Mesenchymal stem cell (in vitro differentiated cells and primary cell): ENCODE measurements at places on chromosomes 16 and 17.

- no peak for DNase-seq
Observed at GRCh38 chr17:71666047-71666446, 454.8 kb upstream of the SOX9 start.

- DNase-seq: peak; percentile 69
Observed at GRCh38 chr17:55496094-55496881, 15.0 kb downstream of the SMIM36 start.

DNA sequence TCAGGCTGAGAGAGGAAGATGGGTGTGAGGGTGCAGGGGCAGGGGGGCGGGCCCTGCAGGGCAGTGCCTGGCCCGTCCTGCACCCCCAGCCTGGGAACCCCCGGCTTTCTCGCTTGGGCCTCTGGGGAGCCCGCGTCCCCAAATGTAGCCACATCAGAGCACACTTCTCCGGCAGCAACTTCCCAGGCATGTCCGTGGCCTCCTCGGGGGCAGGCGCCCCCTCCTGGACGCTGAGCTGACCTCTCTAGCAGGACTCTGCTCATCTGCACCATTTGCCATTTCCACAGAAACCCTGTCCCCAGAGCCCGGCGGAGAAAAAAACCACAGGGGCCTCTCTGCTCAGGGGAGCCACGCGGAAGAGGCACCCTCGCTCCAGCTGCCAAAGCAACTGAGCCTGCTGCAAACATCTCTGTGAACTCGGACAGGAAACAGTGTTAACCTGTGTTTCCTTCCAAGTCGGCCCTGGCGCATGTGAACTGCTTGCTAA, 63.4 kb downstream of the KLHDC4 start:
- DNase-seq: peak; percentile 36

- no peak for DNase-seq
Observed at GRCh38 chr17:1009229-1010085, 12.5 kb downstream of the TIMM22 start.

GRCh38 chr17:77786740-77787505, 171.6 kb upstream of the TNRC6C start:
- DNase-seq: no peak

GRCh38 chr17:59754552-59754951, 47.1 kb downstream of the VMP1 start:
- peak; percentile 96 for DNase-seq

DNA sequence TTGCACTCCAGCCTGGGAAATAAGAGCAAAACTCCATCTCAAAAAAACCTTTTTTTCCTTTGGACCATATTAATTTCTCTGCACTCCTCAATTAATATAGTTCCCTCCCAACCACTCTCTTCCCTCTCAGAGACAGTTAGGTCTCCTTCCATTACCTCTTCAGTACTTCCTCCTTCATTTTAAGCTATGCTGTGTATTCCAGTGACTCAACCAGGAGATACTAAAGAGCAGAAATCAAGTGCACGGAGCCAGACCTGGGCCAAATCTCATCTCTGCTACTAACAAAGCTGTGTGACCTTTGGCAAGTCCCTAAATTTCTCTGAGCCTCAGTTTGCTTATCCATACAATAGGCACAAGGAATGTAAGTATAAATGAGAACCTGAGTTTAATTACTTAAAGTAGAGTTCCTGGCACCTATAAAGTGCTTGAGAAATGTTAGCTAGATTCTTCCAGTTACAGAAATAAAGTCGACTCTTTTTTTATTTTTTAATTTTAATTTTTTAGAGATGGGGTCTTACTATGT, 8.5 kb downstream of the PECAM1 start:
- DNase-seq: no peak

DNA sequence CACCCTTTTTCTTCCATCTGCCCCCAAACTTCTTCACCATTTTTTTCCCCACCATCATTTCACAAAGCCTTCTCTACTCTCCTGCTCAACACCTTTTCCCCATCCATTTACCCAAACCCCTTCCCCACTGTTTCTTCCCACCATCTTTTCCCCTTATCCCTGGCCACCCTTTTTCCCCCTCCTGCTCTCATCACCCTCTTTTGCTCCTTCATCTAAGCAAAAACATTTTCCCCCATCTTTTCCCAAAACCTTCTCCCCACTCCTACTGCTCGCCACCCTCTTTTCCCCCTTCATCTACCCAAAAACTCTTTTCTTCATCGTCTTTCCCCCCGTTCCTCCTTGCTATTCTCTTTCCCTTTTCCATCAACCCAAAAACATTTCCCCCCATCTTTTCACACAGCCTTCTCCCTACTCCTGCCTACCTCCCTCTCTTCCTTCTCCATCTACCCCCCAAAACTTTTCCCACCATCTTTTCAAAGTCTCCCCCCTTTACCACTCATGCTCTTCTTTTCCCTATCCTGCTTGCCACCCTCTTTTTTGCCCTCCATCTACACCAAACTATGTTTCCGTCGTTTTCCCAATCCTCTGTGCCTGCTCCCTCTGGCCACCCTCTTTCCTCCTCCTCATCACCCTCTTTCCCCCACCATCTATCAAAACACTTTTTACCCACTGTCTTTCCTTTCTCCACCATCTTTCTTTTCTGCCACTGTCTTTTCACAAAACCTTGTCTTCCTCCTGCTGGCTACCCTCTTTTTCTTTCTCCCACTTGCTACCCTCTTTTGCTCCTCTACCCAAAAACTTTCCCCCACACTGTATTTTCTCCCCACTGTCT, 205.8 kb upstream of the WSB1 start:
- DNase-seq: no peak

DNA sequence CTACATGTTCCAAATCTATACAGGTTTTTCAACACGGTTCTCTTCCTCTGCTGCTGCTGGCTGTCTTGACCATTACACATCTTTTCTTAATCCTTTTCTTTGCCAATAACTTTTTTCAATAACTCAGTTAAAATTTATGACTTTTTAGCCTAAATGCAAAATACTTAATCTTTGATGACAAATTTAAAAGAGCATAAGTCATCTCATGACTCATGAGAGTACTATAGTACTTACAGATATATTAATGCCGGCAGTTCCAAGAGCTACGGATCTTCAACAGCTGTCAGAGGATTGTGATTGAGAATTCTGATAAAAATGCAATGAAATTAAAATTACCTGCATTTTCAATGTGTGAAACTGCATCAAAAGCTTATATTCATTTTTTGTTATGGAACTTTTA, 105.5 kb downstream of the KPNA2 start:
- no peak for DNase-seq

GRCh38 chr17:16199093-16199492, 16.2 kb downstream of the NCOR1 start:
- DNase-seq: peak; percentile 22

DNA sequence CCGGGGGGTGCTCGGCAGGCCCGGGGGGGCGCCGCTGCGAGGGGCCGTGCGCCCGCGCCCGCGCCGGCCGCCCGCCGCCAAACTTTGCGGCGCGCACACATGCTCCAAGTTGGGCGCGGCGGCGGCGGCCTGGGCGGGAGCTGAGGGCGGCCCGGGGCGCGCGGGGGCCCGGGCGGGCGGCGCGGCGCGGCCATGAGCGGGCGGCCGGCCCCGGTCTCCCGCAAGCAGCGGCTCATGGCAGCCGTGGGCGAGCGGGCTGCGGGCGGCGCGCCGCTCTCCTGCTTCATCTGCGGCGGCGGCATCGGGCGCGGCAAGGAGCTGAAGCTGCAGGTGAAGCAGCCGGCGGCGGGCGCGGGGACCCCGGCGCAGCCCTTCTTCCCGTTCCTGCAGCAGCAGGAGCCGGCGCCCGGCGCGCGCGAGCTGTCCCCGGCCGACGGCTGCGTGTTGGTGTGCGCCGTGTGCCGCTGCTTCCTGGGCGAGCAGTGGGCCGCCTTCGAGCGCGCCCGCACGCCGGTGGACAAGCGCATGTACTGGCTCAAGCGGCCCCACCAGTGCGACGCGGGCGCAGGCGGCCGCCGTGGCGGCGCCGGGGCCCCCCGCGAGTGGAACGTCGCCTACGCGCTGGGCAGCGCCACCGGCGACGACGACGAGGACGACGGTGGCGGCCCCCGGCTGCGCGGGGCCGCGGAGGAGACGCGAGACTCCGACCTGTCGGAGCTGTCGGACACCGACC, 57.2 kb upstream of the CIBAR2 start:
- DNase-seq: no peak

DNA sequence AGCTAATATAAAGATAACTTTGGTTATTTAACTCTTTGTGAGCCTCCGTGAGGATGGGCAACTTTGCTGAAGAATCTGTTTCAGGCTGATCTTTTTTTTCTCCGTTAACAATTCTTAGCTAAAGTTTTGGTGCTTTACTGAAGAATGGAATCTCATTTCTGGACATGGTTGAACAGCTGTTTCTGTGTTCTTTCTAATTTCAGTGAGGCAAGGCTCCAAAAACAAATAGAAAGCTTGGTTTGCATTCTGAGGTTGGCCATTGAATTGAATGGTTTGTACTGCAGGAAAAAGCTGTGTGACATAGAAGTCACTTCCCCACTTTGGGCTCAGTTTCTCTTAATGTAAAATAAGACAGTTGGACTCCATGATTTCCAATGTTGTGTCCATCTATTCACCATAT, 22.3 kb upstream of the HLF start:
- DNase-seq: no peak

GRCh38 chr16:69942627-69943170, 8.4 kb upstream of the CLEC18A start:
- no peak for DNase-seq

- DNase-seq: no peak
Observed at GRCh38 chr17:80346498-80347275, 68.3 kb upstream of the ENDOV start.

GRCh38 chr17:36851250-36851649, 86.0 kb upstream of the LHX1 start:
- DNase-seq: peak; percentile 40

- DNase-seq: no peak
Observed at GRCh38 chr16:85286066-85286831, 174.0 kb upstream of the CIBAR2 start.

DNA sequence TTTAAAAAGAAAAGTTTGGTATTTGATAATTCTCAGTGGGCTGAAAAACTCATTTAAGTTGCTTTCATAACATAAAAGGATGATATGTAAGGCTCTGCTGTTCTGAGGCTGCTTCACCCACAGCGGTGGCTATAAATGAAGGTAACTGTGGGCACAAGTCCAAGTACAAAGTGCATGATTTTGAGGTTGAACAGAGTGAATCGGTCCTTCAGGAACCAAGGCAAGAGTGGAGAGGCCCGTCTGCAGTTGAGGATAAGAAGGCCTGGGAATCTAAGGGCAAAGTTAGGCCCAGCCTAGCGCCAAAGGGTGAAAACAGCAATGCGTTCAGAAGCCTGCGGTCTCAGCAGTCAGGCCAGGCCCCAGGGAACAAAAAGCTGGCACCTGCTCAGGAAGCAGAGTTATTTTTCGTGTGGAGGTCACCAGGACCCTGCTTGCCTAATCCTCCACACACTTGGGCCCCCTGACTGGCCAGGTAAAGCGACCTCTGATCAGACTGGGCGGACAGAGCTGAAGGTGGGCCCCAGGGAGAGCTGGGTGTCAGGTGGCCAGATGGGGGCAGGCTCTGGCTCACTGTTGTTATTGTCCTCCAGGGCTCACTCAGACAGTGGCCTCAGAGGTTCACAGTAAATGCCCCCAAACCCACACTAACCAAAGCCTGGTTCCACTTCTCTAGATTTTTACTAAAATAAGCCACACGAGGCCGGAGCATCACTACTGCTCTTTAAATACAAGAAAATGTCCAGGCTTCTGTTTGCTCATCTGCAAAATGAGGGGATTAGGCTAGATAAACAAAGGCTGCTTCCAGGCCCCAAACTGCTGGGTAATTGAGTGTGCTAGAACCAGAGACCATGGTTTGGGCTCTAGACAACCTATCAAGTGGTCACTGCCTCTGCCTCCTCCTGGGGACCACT, 46.5 kb downstream of the TEX2 start:
- DNase-seq: no peak

DNA sequence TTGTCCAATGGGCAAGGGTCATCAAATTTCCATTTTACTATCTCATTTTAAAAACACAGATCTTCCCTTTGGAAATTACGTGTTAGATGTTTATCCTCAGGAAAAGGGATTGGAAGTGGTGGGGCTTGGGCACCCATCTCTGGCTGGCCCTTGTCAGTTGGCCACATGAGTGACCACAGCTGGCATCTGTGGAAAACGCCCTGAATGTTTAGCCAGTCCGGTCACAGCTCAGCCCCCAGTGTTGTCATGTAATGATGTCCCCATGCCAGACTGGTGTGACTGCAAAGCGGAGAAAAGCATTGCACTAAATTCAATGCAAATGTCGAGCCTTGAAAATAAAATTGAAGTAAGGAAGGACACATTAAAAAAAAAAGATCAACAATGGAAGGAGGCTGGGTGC, 53.0 kb downstream of the TMC6 start:
- DNase-seq: no peak

GRCh38 chr16:53636978-53637377, 66.7 kb downstream of the RPGRIP1L start:
- no peak for DNase-seq

GRCh38 chr16:89094252-89094879, 714 bp downstream of the ACSF3 start:
- DNase-seq: peak; percentile 33

DNA sequence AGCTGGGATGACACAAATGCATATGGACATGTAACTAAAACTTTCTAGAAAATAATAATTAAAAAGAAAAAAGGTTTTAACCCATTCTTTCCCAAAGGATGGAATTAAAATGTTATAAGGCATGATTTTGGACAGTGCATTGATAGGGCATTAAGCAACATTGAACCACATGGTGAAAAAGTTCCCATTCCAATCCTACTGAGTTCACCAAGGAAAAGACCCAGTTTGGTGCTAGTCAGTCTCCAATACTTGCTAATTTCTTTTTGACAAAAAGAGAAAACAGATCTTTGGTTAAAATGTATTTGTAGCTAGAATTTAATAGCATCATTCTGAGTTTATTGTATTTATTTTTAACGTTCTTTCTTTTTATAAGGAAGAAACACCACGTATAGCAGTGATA, 28.1 kb downstream of the EMP2 start:
- no peak for DNase-seq
